Astrocyte of the spinal cord (primary cell): ENCODE measurements at places on chromosomes 6 and 20.
A peak's percentile ranks its signal among the peaks of the same experiment; 100 is the strongest.

DNA sequence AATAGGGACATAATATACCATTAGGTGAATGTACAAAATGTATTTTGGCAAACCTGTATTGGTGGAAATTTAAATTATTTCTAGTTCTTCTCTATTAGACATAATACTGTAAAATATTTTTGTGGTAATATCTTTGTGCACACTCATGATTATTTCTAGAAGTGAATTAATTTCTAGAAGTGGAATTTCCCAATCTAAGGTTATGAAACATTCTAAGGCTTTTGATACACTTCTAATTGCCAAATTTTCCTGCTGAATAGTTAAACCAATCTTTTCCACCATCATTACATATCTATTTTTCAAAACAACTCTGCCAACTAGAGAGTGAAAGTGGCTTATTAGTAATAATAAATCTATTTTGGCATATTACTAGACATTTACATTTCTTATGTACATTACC lies 1.8 kb upstream of the CCND3 start:
- DNase-seq: no peak

GRCh38 chr6:105995391-105995865 lies 90.7 kb upstream of the PRDM1 start:
- no peak for DNase-seq

DNA sequence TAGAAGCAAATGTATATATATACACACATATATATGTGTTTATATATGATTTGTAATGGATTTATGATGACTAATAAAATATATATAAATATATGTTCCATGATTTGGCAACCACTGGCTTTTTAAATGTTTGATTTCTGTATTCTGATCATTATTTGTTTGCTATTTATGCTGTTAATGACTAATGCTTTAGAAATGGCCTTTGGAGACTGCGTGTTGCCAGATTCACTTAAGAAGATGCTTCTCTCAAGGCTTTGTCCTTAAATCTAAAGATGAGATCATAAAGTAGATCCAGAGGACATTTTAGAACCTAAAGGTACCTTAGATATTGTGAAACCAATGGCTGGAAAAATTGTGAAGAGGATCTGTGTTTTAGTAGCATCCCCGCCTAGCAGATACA lies 116.0 kb upstream of the SUPT3H start:
- no peak for DNase-seq

DNA sequence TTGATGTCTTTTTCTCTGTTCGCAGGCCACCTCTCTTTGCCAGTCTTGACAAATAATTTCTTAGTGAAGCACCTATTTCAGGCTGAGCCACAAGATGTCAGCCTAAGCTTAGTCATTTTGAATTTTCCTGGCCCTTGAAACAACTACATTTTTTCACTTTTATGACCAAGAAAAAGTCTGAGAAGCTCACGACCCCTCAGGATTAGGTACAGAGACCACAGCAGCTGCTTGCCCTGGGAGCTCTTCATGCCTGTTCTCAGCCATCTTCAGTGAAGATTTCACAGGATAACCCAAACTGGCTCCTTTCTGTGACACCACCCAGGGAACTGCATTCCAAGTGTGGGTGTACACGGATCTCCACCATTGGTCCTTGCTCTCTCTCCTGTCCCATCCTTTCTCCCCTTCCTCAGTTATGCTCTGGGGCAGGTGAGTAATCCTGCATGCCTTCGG lies 38.4 kb upstream of the SPTLC3 start:
- peak; percentile 63 for DNase-seq

DNA sequence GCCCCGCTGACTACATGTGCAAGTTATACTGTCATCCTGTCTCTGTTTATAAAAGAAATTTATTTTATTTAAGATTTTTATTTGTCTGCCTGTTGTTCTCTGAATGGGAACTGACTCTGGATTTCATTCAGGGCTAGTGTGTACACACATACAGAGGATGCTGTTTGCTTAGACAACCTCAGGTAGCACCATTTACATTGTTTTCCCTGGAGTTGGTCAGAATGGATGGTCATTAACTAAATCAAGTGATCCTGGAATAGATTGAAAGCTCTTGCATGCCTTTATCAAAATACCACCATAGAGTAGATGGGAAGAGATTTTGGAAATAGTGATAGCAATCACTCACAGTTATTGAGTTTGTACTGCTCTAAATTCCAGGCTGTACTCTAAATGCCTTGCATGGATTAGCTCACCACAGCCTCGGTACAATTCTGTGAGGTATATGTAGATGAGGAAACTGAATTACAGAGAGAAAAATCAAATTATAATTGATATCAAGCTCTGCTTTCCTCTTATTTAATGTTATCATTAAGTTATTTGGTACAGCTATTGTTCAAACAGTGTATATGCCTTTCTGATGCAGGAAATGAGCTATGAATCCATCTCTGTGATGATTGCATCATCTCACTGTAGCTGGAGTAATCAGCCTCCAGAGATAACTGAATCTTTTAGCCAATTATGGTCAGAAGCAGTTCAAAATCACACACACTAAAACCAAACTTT lies 51.9 kb downstream of the RNF217 start:
- peak; percentile 77 for DNase-seq

DNA sequence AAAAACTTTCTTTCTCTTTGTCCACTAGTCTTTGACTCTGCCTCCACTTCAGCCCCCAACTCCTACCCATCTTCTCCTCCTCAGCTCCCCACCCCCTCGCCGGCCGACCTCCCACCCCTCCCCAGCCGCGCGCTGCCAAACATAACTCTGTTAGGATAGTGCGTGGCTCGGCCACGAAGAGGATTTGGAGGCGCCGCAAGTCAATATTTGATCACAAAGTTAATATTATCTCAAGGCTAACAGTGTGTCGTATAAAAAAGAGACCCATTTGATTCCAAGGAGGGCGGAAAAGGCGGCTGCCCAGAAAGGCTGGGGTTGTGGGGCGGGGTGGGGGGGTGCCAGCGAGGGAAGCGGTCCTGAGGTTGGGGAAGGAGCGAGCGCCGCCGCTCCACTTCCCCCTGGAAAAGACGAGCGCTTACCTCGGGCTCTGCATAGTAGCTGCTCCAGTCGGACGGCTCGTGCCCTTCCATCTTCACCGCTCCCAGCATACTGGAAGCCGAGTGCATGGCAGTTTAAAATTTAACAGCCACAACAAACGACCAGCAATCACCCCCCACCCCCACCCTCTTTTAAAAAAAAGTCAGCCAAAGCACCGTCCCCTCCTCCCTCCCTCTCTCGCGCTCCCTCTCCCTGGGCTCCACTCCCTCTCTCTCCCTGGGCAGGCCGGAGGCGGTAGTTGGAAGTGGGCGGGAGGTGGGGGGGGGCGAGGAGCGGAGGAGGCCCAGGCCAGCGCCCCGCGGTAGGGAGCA lies 425 bp downstream of the FOXA2 start:
- DNase-seq: peak; percentile 3

GRCh38 chr20:56463428-56463827 lies 5.0 kb upstream of the RTF2 start:
- no peak for DNase-seq

GRCh38 chr20:13299401-13299800 lies 78.3 kb downstream of the ISM1 start:
- no peak for DNase-seq

- peak; percentile 82 for DNase-seq
These were observed 211.1 kb downstream of the ANKRD60 start for GRCh38 chr20:58017231-58017969.

DNA sequence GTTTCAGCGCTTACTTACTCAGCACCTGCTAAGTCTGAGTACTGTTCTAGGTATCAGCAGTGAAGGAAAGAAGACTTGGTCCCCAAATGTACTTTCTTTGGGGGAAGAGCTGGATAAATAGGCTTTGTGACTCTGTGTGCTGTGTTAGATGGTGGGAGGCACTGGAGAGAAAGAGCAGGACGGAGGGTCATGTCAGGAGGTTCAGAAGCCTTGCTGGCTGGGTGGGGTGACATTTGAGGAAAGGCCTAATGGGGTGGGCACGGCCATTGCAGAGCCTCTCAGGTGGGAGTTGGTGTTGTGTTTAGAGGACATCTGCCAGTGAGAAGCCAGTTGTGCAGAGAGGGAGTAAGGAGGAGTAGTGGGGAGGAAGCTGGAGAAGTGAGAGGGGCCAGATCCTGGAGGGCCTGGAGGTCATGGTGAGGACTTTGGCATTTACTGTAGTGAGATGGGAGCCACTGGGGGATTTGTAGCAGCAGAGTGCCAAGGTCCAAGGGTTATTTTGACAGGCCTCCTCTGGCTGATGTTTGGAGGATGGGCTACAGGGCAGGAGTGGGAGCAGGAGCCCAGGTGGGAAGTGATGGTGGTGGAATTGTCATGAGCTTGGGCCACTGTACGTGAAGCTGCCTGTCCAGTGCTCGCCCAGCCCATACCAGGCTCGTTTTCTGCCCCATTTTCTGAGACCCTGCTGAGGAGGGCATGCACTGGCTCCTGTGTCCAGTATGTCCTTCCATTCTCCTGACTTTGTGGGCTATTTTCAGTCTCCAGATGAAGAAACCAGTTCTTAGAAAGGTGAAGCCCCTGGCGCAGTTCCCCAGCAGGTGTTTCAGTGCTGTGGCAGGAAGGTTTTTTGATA lies 886 bp downstream of the SDCBP2 start:
- no peak for DNase-seq
